ENCODE measurements at places on chromosomes 2 and 18.

DNA sequence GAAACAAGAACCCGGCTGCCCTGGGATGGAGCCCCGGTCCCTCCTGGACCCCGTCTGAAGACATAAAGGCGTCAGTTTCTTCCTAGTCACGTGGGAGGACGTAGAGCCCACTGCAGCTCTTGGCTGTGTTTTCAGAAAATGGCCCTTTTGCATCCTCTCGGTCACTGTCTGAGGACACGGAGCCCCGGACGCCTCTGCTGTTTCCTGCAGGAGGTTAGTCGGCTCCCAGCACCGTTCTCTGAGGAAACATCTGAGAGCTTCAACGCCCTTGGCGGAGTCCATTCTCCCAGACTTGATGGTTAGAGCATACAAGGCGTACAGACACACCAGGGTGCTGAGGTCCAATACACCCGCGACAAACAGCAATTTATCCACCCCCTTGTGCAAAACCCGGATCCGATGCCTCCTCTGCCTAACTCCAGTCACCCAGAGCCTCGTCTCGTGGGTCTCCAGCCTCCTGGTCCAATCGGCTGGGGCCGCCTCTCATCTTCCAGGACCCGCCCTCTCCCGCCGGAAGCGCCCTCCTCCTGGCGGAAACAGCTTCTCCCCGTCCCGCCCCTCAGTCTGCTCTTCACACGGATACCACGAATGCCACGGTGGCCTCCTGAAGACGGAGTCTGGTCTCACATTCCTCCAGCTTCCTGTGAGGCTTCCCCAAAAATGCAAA is 119.4 kb downstream of the TMEM18 start:
- no peak for DNase-seq

DNA sequence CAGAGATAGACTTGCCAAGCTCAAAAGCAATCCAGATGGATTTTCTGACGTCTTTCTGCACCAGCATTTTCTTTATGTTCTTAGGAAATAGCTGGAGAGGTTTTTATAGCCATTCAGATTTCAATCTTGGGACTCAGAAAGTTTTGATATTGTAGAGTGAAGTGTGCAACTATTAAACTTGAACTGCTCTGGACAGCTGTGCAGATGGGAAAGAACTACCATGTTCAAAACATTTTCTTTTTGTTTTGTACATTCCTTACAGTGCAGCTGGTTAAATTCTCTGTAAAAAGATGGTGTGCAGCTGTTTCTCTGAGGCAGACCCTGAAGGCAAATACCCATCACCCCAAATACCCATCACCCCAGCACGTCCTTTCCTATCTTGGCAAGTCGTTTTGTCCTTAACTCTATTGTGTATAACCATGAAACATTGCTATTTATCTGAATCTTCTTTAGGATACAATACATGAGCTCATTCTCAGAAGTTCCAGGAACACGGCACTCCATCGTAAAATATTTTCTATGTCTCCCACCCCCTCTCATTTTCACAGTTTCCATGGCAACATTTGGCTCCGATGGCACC is 38.8 kb downstream of the AQP4 start:
- no peak for DNase-seq

DNA sequence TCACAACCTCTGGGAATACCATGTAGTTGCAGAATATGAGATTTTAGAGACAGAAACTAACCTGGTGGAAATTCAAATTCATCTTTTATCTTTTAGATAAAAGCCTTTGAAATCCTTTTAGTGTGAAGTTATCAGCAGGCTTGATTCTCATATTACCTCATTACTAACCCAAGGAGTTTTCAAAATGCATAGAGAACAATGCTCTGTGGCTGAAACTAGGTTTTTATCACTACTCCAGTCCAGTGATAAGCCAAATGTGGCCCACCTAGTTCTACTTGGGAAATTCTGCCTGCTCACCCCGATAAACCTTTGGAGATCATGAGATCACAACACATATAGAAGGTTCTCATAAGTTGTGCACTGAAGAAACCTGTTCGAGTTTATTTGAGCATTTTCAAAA is 121.7 kb downstream of the MMADHC start:
- no peak for DNase-seq

GRCh38 chr18:77785415-77785975 is 535.8 kb downstream of the GALR1 start:
- DNase-seq: no peak

DNA sequence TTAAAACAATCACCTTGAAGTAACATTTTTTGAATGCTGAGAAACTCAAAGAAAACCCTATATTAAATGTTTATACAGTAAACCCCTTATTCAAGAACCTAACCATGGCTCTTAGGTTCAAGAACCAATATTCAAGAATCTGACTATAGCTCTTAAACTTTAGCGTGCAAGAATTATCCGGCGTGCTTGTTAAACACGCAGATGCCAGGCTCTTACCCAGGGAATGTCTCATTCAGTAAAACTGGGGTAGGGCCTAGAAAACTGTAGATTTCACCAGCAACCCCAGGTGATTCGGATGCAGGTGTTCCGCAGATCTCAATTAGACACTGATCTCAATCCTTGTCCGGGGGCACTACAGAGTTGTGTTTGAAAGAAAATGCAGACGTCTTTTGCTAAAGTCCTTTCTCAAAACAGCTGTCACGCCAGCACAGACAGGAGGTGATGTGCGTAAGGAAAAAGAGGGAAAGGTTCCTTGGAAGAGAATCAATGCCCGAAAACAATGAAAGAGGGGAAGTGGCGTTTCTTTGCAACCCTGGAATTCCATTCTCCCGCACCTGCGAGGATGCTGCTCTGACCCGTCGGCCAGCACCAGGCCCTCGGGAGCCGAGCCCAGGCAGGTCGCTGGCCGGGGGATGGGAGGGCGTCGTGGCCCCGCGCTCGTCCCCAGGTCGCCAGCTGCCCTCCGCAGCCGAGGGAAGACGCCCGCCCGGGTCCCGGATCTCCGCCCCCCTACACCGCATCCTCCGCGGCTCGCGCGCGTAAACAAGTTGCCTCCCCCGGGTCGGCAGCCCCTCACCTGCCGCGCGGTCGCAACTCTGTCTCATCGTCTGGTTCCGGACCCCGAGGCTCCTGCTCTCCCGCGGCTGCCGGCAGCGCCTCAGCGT is 851 bp downstream of the EIF2AK3 start:
- peak; percentile 16 for DNase-seq

GRCh38 chr2:43164686-43165085 is 61.7 kb downstream of the ZFP36L2 start:
- no peak for DNase-seq

DNA sequence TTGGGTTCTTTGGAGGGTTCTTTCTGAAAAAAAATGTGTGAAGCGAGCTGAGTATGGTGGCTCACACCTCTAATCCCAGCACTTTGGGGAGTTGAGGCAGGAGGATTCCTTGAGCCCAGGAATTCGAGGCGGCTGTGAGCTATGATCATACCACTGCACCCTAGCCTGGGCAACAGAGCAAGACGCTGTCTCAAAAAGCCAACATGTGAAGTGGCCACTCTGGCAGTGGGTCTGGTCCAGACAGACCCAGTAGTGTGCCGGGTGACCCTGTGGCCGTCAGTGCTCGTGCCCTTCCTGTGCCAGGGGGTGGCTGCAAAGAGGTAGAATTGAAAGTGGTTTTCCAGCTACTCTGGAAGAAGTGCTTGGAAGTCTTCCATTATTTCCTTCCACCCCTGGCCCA is 11.6 kb downstream of the KLF11 start:
- no peak for DNase-seq

DNA sequence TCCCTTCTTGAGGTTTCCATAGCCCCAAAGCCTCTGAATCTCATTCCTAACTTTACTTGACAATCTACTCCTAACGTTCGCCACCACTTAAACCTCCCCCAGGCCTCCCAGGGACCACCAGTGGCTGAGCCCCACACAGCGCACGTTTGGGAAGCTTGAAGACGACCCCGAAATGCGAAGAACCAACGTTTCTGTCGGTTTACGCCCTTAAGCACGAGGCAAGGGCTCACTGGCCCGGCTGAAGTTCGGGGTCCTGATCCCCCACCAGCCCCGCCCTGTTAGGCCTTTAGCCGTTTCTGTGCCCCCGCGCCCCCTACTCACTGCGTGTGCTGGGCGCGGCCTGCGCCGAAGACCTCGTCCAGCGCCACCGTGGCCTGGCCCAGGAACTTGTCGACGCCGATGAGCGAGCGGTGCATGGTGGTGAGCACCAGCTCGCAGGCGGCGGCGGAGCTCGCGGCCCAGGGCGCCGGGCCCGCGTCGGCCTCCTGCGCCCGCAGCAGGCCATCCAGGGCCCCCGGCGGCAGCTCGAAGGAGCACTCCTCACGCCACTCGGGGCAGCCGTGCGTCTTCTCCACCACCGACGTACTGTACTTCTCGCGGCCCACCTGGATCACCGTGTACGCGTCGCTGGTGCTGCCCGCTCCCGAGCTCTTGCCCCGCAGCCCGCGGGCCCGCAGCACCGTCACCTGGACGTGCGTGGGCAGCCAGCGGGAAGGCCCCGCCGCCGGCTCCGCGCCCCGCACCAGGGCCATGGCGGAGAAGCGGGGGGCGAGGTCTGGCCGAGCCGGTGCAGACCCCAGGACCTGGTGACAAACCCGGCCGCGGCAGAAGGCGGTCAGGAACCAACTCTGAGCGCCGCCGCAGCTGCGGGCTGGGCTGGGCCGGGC is 479 bp downstream of the RAB11FIP5 start:
- peak; percentile 44 for DNase-seq

All from HuH-7.5 (cell line).